NCI-H1105 (cell line): ENCODE measurements at places on chromosomes 4 and X.

GRCh38 chr4:6470502-6471306 lies 1.7 kb downstream of the PPP2R2C start:
- no peak for DNase-seq

DNA sequence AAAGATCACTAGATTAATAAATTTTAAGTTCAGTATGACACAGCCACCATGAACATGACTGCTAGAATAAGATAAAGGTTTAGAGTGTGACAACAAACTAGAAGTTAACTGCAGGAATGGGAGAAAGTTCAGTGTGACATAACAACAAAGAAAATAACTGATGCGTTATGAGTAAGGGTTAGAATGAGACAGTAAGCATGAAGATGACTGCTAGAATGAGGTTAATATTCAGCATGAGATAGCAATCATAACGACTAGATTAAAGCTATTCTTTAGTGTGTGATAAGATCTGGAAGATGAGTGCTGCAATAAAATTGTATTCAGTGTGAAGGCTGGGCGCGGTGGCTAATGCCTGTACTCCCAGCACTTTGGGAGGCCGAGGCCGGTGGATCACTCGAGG lies 48.4 kb upstream of the SMIM10L2A start:
- DNase-seq = no peak

GRCh38 chr4:41325901-41326300 lies 69.2 kb downstream of the UCHL1 start:
- DNase-seq = no peak

DNA sequence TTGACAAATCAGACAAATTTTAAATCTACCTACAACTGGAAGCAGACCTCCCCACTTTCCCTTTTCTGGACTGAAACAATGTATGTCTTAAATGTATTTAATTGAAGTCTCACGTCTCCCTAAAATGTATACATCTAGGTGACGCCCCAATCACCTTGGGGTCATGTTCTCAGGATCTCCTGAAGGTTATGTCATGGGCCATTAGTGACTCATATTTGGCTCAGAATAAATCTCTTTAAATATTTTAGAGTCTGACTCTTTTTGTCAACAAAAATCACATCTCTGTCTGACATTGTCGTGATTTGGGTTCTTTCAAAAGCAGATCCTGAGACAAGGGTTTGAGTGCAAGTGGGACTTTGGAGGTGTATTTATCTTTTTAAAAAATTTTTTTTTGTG lies 26.2 kb upstream of the BOD1L1 start:
- no peak for DNase-seq

GRCh38 chrX:151019856-151020255 lies 36.7 kb downstream of the HMGB3 start:
- DNase-seq = no peak

GRCh38 chr4:21845663-21846062 lies 102.9 kb downstream of the KCNIP4 start:
- DNase-seq = no peak

GRCh38 chr4:7771541-7772507 lies 167.8 kb downstream of the AFAP1 start:
- DNase-seq = no peak

DNA sequence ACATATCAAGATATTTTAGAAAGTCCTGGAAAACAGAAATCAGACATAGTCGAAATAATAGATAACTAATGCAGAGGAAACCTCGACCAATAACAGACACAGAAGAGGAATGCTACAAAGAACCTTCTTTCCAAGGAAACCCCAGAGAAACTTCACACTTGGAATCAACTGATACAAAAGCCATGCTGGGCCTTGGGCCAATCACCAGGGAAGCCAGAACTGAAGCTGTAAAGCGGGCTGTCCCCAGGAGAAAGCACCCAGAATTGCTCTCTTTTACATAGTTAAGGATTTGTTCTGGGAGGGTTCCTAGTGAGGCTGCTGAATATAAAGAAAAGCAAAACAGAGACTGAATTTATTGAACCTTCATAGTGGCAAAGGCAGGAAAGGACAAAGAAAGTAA lies 100.5 kb downstream of the PRDM5 start:
- DNase-seq = no peak

GRCh38 chr4:150367326-150367725 lies 214.6 kb upstream of the MAB21L2 start:
- no peak for DNase-seq

DNA sequence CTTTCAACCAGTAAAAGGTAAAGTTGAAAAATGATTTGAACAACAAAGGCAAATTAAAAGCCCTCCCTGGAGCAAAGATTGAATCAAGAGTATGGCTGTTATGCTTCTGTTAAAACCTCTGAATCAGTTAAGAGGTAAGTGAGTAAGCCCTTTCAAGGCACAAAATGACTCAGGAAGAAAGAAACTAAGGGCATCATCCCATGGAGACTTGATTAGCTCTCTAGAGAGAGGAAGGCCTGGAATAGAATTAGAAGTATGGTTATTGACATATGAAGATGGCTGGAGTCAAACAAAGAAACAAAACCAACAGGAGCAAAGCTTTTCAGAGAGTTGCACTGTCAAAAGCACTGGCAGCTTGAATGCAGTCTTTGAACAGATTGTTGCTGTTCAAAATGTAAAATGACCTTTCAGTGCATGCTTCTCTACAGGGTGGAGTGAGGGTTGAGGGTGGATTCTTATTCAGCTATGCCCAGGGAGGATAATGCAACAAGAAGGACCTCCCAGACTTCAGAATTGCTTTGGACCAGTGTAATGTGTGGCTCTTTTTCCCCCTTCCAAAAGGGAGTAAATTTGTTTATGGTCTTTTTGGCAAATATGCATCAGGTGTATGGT lies 365.5 kb downstream of the GBA3 start:
- DNase-seq = no peak

GRCh38 chr4:118711052-118711451 lies 25.9 kb downstream of the METTL14 start:
- no peak for DNase-seq

GRCh38 chr4:150896497-150896896 lies 118.6 kb downstream of the LRBA start:
- no peak for DNase-seq

DNA sequence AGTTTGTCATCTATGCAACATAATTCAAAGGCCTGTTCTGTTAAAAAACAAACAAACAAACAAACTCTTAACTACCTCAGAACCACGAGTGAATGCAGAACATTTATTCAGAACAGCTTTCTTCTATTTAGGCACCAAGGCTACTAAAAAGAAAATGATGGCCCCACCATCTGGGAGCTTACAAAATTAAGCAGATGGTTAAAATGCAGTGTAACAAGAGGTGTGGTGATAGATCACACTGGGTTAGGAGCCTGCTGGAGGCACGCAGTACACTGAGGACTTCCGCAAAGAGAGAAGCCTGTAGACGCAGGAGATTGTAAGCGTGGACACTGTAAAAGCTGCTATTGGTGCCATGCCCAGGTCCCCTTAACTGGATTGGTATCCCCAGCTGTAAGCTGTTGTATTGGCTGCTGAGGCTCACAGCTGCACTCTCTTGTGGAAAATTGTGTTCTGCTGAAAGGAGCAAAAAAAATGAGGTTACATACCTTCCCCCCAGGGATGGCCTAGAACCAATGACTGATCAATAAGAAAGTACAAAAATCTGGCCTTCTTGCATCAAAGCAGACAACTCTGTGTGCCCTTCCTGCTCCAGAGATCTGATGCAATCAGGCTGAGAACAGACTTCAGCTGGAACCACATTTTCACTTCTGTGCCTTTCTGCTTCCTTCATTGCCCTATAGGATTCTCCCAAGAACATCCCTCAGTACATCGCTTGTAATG lies 60.0 kb downstream of the SHROOM3 start:
- DNase-seq = no peak

GRCh38 chr4:97646997-97647396 lies 496.3 kb downstream of the STPG2 start:
- DNase-seq = peak; percentile 25

DNA sequence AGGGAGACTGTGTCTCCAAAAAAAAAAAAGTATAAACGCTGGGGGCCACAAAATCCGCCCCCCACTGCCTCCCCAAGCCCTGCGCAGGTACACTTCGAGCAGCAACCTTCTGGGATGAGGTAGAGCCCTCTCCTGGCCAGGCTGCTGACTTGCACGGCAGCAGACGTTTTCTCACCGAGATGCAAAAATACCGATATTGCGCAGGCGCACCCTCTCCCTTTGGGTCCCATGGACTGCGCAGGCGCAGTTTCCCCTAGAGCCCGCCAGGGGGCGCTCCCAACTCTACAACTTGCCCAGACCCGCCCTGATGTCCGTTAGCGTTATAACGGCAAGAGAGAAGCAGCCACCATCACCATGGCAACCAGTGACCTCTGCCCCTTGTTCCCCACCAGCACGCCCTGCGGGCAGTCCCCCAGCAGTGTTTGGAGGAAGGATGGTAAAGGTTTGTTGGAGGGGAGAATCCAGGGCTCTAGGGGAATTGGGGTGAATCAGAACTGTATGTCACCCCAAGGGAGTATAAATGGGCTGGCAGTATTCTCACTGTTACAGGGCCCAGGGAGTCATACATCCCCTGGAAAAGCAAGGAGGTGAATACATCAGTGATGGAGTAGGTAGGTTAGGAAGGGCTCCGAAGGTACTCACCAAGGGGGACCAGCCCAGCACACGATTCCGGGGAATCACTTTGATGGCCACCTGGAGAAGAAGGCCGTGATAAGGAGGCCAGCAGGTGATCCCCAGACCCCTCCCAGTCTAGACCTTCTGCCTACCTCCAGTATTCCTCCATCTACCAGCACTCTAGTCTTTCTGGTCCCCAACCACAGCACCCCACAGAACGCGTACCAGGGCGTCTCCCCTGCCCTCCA lies 1.5 kb downstream of the PIM2 start:
- peak; percentile 55 for DNase-seq

DNA sequence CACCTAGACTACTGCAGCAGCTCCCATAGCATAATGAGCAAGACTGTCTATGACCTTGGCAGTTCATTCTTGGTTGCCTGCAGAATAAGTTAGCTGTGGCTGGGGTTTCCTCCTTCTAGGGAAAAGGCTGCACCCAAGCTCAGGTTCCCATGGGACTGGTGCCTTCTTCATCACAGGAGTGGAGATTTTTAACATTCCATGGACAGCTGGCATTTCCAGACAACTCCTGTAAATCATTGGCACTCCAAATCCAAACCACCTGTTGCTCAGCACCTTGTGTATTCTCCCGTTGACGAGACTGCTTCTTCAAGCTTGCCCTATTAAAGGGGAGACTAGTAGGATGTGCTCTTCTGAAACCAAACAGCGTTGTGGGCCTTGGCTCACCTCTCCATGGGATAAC lies 7.8 kb upstream of the NUP54 start:
- DNase-seq = no peak

DNA sequence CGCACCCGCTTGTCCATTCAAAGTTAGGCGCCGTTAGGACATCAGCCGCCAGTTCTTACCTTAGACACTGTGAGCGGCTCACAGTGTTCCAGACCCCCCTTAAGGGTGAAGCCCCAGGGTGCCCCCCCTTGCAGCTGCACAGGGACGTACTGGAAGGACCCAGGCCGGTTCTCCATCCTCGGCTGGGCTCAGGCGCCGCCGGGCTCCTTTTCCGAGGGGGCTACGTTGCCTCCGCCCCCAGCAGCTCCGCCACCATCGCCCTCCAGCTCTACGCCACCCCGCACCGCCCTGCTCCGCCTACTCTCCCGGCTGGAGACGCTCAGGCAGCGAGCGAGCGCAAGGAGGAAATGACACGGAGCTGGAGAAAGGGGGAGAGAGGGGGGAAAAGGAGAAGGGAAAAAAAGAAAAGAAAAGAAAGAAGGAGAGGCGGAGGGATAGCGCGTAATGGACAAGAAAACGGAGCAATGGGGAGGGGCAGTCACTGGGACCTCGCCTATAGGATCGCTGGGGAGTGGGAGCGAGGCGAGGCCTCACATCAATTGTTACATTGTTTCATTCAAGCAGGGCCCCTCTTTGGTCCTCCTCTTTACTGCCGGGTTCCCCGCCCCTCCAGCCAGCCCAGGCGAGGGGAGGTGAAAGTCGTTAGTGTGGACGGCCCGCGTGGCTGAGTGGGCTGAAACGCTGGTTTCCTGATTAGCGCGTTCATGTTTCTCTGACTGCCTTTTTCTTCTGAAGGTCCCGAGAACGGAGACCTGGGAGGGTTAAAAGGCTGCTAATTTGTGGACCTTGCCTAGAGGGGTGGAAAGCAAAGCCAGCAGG lies at the start of gene SHROOM4:
Gene SHROOM4, minus strand, starts transcription at position 352 of the 819 bp plus-strand sequence. Its CDS starts 176 bp downstream, at position 176.
- peak; percentile 5 for DNase-seq

GRCh38 chr4:153954654-153955053 lies 165.8 kb upstream of the SFRP2 start:
- no peak for DNase-seq

DNA sequence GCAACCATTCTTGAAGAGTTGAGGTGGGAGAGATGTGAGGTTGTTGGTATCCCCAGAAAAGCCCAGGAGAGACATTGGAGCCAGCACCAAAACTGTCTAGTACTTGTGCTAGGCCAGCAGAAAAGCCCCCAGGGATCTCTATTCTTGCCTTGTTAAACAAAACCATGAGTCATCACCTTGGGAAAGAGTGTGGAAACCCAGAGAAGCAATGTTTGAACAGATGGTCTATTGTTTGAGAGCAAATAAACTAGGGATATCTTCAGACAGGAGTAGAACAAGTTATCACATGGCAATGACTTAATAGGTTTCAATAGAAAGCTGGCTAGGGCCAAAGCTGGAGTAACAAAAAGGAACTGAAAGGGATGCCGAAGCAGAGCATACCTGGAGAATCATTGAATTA lies 195.7 kb upstream of the CASK start:
- no peak for DNase-seq

- DNase-seq = no peak
These were observed 69.3 kb downstream of the GPC4 start for GRCh38 chrX:133346026-133346425.

GRCh38 chrX:11438767-11439166 lies 145.6 kb downstream of the AMELX start:
- DNase-seq = no peak

DNA sequence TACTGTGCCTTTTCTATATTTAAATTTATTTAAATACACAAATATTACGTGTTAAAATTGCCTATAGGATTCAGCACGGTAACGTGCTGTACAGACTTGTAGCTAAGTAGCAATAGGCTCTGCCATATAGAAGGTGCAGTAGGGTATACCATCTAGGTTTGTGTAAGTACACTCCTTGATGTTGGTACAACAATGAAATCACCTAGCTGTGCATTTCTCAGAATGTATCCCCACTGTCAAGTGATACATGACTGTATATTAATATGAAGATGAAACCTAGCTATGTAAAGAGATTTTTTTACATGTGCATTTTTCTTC lies 431.2 kb downstream of the KCTD8 start:
- DNase-seq = no peak

DNA sequence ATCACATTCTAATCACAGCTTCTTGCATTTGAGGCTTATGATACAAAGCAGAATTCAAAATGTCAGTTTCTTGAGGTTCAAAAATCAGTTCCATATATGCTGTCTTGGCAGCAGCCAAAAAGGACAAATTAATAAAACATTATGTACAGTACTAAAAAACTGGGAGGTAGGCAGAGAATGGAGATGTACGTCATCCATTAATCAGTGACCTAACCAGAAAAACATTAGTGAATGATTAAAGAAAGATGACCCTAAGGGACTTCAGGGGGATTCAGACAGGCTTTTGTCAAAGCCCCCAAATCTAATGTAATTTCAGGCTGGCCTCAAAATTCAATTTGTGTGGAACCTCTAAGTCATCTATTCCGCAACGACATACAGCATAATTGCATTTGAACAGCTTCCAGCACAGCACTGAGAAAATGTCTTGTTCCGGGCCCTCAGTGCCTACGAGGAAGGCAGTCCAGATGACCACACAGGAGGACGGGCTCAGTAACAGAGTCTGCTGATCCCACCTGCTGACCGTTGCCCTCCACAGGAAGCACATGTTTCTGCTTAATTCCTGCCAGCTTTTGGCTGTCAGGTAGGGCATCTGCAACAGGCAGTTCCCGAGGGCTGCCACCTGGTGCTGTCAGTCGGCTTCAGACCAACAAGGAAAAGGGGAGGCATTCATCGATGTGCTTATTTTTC lies 83.8 kb upstream of the HHIP start:
- no peak for DNase-seq
